Tibial nerve (tissue), 4 donors: ENCODE measurements at places on chromosomes 6 and 20.

- H3K27me3 ChIP-seq: no peaks in the 10 kb centered on the region
- no peak overlapping the region for H3K27ac ChIP-seq
- no peak for DNase-seq
- no peak overlapping the region for H3K4me3 ChIP-seq
- H3K4me1 ChIP-seq: no peaks in the 10 kb centered on the region
- no peaks in the 10 kb centered on the region for H3K36me3 ChIP-seq
Observed at GRCh38 chr20:51259455-51259854, 236.5 kb upstream of the KCNG1 start.

DNA sequence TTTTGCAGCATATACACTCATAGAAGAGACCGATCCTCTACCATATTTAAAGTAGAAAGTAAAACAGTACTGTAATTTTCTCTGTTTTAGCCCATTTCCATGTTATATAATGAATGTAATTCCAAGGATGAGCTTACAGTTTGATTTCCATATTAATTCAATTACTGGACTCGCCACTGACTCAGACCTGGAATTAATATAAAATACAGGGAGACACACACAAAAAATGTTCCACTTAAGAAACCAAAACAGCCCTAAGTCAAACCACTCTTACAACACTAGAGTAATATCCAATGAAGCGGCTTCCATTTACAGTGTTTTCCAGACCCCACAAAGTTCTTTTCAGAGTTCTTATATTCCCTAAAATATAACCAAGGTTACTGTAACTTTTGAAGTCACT lies 110.6 kb downstream of the BACH2 start:
- peaks cover 4% of the 10 kb centered on the region for H3K4me1 ChIP-seq
- no peaks in the 10 kb centered on the region for H3K27me3 ChIP-seq
- no peaks in the 10 kb centered on the region for H3K36me3 ChIP-seq
- H3K27ac ChIP-seq: no peak overlapping the region
- H3K4me3 ChIP-seq: no peak overlapping the region

DNA sequence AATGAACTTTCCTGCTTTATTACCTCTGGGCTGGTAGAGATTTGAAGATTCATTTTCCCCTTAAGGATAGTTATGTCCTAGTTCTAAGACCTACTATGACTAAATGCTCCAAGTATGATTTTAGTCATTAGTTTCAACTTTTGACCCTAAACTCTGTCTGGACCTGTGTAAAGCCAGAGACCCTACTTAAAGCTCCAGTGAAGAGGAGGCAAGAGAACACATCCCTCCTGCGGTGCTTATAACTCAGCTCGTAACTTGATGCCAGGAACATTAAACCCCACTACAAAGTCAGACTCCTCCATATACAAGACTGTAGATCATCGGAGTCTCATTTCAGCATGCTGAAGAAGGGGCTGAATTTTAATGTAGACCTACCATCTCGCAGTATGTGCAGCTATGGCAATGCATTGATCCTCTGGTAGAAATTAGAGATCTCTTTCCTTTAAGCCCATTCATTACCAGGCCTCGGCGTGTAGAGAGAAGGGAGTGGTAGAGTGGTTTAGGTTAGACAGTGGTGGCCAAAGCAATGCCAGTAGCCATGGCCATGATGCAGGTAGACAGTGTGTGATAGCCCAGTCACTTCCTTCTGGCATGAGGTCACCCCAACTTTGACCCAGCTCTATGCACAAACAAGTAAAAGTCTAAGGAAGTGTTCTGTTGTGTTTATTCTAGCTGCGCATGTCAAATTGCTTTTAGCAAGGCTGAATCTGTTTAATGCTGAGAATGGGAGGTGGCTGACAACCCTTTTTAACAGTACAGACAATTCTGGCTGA lies 34.8 kb upstream of the MYB start:
- no peak for DNase-seq
- no peak overlapping the region for H3K27ac ChIP-seq
- no peaks in the 10 kb centered on the region for H3K4me1 ChIP-seq
- H3K27me3 ChIP-seq: no peaks in the 10 kb centered on the region
- no peak overlapping the region for H3K4me3 ChIP-seq

DNA sequence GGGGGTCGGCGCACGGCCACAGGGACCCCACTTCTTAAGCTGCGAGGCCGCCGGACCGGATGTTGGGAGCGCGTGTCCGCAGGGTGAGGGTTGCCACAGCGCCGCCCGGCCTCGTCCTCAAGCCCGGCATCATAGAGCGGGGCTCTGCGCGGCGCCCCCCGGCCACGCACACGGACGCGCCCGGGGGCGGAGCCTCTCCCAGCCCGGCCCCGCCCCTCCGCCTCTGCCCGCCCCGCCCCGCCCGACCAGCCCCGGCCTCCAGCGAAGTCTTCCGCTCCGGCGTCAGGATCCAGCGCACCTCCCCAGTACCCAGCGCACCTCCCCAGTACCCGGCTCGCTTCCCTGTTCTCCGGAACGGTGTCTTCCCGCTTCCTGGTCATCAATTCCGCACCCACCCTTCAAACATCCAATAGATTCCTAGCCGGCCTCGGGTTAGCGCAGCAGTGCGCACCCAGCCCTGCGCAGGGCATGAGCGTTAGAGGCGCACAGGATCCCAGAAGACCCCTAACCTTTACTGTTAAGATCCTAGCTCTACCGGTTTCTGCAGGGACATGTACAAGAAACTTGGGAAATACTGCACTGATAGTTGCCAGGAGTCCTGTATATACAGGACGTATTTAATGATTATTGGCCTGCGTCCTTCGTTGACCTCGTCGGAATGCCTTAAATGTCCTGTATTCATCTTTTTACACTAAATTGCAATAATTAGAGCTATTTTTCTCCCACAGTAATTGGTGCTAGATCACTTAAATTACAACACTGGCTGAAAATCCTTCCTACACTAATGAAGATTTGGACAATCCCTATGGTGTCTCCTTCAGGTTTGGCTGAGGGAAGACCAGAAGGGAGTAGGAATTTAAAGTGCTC lies 535 bp upstream of the DNAAF9 start:
- peaks cover 5% of the 10 kb centered on the region for H3K4me1 ChIP-seq
- peak overlapping the region; percentile 73 for H3K4me3 ChIP-seq
- peak overlapping the region; percentile 83 for H3K27ac ChIP-seq
- H3K27me3 ChIP-seq: no peaks in the 10 kb centered on the region
- DNase-seq: peak; percentile 57

DNA sequence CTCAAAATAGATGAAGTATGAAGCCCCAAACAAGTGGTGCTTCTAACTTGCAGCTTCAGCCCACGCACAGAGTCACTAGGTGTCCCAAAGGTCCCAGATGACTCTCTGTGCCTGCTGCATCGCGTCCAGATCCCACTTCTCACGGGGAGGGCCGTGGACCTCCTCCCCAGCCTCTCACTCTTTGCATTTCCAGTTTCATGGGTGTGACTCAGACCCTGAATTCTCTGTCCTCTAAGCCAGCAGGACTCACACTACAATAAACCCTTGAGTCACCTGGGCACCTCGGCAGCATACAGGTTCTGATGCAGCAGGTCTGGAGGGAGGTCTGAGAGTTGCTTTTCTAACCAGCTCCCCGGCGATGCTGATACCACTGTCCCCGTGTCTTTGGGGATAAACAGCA lies 114.0 kb upstream of the RIN2 start:
- H3K4me1 ChIP-seq: no peaks in the 10 kb centered on the region
- DNase-seq: no peak
- H3K27me3 ChIP-seq: no peaks in the 10 kb centered on the region
- H3K36me3 ChIP-seq: no peaks in the 10 kb centered on the region
- no peak overlapping the region for H3K4me3 ChIP-seq

GRCh38 chr6:161544801-161545480 lies 271.1 kb upstream of the AGPAT4 start:
- no peaks in the 10 kb centered on the region for H3K27me3 ChIP-seq
- H3K4me1 ChIP-seq: no peaks in the 10 kb centered on the region
- DNase-seq: no peak

DNA sequence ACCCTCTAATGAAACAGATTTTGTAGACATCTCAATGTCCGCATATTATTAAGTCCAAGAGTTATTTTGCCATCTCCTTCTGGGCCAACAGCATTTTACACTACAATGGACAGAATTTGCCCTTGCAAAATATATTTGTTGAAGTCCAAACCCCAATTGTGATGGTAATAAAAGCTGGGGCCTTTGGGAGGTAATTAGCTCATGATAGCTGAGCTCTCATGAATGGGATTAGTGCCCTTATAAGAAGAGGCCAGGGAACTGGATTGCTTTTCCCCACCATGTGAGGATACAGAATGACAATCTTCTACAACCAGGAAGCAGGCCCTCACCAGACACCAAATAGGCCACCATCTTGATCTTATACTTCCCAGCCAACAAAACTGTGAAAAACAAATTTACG lies 44.9 kb upstream of the MTRF1L start:
- H3K27ac ChIP-seq: no peak overlapping the region
- no peak overlapping the region for H3K4me3 ChIP-seq
- no peaks in the 10 kb centered on the region for H3K27me3 ChIP-seq
- H3K36me3 ChIP-seq: no peaks in the 10 kb centered on the region

DNA sequence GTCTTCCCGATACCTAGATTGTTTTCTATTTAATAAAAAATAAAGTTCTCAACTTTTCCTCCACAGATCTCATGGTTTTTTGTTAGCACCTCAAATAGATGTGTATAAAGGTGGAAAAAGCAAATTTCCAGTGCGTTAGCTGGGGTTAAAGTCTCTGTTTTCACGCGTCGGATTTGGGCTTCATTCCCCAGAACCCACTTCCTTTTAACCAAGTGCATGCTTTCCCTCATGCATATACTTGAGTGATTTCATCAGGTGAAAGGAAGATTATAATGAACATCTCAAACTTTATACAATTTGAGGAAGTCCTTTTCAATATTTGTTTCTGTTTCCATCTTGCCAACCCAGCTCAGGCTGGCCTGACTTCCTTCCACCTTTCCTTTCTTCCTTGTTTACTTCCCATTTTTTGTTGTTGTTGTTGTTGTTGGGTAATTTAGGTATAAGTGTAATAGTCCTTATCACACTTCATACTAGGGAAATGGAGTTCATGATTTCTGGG lies 43.9 kb upstream of the GGTLC1 start:
- no peak overlapping the region for H3K27ac ChIP-seq
- H3K4me1 ChIP-seq: no peaks in the 10 kb centered on the region
- no peaks in the 10 kb centered on the region for H3K36me3 ChIP-seq

DNA sequence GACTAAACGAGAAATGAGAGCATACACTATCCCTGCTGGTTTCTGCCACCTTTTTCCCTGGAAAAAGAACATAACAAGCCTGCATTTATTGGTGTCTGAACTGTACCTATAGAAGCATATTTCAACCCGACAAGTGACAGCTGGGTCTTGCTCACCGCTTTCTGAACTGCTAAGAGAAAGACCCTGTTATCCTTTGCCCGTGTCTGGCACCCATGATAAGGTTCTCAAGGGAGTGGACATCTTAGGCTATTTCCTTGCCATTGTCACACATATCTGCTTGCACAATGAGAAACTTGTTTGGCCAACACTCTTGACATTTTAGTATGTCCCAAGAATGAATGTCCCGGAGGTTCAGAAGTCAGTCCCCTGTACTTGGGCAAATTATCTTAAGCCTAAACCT lies 19.3 kb downstream of the RIPOR2 start:
- no peak overlapping the region for H3K4me3 ChIP-seq
- peaks cover 7% of the 10 kb centered on the region for H3K27me3 ChIP-seq
- DNase-seq: no peak
- H3K36me3 ChIP-seq: no peaks in the 10 kb centered on the region
- H3K27ac ChIP-seq: no peak overlapping the region
- no peaks in the 10 kb centered on the region for H3K4me1 ChIP-seq

- no peak overlapping the region for H3K27ac ChIP-seq
- no peak for DNase-seq
- H3K27me3 ChIP-seq: no peaks in the 10 kb centered on the region
- no peaks in the 10 kb centered on the region for H3K4me1 ChIP-seq
- H3K4me3 ChIP-seq: no peak overlapping the region
Observed at GRCh38 chr6:144447472-144447871, 162.3 kb downstream of the UTRN start.

DNA sequence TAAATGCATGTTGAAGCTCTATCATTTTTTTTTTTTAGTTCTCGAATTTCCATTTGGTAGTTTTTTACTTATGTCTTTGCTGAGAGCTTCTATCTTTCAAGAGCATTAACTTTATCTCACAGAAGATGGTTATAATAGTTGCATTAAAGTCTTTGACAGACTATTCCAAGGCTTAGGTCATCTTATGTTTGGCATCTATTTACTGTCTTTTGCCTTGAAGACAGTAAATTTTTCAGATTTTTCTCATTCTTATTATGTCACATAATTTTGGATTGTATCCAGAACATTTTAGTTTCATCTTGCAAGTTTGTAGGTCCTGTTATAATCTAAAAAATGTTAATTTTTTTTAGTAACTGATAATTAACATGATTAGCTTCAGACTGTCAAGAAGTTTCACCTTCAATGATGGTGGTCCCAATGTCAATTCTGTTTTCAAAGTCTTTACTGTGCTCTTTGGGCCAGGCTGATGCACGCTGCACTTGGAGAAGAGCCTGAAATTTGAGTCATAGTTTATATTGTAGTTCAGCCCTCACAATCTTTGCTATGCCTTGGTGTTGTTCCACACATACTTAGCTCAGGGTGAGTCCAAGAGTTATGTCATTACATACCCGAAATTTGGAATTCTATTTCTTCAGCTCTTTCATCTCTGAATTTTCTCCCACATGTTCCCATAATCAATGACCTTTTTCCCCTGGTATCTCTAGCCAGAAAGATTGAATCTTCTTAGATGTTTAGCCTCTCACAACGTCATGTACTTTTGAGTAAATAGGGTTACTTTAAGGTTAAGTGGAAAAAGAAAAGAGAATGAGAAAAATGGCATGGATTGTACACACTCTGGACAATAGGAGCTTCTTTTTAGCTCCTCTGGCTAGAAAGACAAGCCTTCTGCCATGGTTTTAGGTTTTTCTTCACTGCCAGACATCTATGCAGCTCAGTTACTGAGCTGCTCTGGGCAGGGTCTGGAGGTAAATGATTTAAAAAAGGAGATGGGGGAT lies 110.3 kb upstream of the BTBD3 start:
- no peaks in the 10 kb centered on the region for H3K4me1 ChIP-seq
- H3K27me3 ChIP-seq: no peaks in the 10 kb centered on the region
- no peak overlapping the region for H3K27ac ChIP-seq
- no peaks in the 10 kb centered on the region for H3K36me3 ChIP-seq

GRCh38 chr20:8670893-8671215 lies 398.0 kb upstream of the PLCB4 start:
- DNase-seq: no peak
- H3K27me3 ChIP-seq: no peaks in the 10 kb centered on the region
- H3K4me1 ChIP-seq: no peaks in the 10 kb centered on the region
- H3K27ac ChIP-seq: no peak overlapping the region

DNA sequence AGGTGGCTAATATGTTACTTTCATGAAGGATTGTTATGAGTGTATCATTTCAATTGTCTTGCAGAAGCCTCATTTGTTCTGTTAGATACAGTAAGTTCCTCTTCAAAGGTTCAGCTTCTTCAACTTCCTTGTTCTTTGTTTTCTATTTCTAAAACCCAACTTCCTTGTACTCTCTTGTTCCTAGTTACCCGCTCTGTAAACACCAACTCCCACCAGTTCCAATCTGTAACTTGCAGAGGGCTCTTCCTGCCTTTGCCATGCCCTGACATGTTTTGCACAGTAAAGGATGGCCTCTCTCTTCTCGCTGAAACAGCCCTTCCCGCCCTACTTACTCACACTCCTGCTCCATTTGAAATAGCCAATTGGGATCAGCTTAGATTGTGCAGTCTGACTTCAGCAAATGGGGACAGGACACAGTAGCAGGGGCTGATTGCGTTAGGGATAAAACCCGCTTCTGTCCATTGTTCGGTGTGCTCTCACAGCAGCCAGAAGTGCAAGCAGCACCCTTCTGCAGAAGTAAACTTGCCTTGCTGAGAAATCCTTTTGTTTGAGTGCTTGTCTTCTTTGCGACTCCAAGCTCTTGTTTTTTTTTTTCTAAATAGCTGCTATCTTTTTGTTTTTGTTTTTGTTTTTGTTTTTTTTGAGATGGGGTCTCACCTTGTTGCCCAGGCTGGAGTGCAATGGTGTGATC lies 45.9 kb upstream of the POU5F1 start:
- H3K4me3 ChIP-seq: no peak overlapping the region
- DNase-seq: no peak
- no peaks in the 10 kb centered on the region for H3K27me3 ChIP-seq
- no peak overlapping the region for H3K27ac ChIP-seq
- H3K36me3 ChIP-seq: no peaks in the 10 kb centered on the region
- H3K4me1 ChIP-seq: no peaks in the 10 kb centered on the region
